Stimulated activated CD4-positive, alpha-beta T cell treated with anti-CD3 and anti-CD28 coated beads, Interleukin-12 subunit alpha, Interleukin-12 subunit beta, amount 100 ng/mL, for 24 hours (primary cell): ENCODE measurements at places on chromosomes 2 and 18.
A peak's percentile ranks its signal among the peaks of the same experiment; 100 is the strongest.

DNA sequence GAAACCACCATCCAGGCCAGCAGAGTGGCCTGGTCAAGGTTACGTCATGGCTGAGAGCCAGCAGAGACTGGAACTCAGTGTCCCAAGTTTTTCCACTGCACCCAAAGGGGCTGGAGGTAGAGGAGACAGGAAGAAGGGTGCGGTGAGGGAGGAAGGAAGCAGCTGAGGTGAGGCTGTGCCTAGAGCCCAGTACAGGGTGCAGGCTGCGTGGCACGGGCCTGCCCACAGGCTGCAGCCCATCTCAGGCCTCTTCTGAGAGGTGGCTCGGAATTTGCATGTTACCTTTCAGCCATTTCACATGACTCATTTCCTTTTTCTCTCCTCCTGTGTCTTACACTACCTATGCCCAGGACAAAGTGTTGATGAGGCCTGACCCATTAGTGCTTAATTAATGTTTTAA is 13.7 kb upstream of the MGAT4A start:
- no peak for DNase-seq

GRCh38 chr2:1032030-1032429 is 81.4 kb downstream of the SNTG2 start:
- DNase-seq: peak; percentile 11

DNA sequence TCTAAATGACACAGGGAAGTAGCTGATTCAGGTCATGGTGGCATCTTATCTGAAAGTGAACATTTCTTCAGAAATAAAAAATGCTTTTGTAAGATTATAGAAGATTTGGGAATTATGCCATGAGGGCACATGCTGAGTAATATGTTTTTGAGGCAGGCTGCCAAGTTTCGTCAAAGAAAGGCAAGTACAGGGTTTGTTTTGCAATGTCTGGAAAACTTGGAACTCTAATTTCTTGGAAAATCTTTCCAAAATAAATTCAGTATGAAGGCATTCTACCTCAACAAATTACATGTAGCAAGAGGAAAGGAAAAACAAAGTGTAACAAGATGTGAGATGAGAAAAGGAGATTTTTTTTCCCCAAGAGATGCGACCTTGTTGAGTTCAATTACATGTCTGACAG is 167.7 kb downstream of the PLCL1 start:
- DNase-seq: no peak

DNA sequence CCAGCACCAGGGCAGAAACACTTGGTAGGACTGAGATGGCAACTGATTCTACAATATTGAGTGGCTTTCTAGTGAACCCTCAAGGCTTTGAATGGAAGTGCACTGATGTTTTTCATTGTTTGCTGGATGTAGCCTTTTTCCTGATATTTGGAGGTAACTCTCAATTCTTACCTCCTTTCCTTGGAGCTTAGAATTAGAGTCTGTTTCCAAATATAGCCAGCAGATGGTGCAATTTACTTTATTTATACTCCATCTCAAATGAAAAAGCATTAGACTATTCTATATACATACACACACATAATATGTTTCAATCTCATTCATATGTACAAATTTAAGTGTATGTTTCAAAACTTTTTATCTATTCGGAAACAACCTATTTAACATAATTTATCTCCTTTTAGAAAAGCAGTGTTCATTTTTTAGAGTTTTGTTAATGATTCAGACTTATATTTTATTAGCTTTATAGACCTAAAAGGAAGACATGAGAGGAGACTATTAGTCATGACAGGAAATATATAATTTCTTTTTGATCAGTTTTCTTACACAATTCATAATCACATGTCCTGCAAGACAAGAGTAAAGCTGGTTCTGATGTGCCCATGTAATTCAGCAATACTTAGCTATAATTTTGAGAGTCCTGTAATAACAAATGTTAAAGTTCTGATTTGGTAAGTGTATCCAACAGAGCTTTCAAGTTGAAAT is 124.8 kb downstream of the NUP35 start:
- no peak for DNase-seq

- no peak for DNase-seq
Observed at GRCh38 chr2:133865141-133865540, 296.9 kb upstream of the NCKAP5 start.

DNA sequence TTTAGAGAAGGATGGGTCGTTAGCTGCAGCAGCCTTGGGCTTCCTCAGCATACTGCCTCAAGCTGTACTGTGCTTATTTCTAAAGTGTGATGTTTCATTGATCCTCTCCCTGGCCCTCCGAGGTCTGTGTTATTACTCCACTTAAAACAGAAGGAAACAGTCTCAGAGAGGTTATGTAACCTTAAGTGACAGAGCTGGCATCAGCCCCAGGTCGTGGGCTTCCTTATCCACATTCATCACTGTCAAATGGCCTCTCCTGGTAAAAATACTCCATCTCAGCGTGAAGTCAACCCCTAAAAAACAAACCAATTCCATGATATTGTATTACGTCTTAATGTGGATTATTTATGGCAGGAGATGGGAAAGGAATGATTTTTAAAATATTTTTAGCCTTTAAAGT is 153.3 kb upstream of the NOSTRIN start:
- no peak for DNase-seq

DNA sequence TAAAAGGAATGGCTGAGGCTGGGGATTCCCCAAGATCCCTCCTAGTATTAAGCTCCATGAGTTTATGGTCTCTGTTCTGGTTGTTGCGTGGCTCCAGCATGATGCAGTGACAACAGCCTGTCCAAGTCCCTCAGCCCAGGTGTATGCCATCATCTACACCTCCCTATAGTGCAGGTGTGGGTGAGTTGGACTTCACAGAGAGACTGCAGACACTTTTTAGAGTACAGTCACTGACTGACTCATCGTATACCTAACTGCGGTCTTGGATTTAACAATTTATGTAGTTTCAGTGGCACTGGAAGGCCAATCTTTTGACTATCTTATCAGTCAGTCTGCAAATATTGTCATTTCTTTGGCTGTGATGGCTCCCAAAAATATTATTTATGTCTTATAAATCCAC is 415.0 kb downstream of the TMX3 start:
- no peak for DNase-seq
